Activated T-cell treated with anti-CD3 and anti-CD28 coated beads for 48 hours (primary cell): ENCODE measurements at places on chromosomes 3 and 15.

GRCh38 chr15:62961134-62961533 lies 81.4 kb upstream of the TPM1 start:
- DNase-seq, result no peak

DNA sequence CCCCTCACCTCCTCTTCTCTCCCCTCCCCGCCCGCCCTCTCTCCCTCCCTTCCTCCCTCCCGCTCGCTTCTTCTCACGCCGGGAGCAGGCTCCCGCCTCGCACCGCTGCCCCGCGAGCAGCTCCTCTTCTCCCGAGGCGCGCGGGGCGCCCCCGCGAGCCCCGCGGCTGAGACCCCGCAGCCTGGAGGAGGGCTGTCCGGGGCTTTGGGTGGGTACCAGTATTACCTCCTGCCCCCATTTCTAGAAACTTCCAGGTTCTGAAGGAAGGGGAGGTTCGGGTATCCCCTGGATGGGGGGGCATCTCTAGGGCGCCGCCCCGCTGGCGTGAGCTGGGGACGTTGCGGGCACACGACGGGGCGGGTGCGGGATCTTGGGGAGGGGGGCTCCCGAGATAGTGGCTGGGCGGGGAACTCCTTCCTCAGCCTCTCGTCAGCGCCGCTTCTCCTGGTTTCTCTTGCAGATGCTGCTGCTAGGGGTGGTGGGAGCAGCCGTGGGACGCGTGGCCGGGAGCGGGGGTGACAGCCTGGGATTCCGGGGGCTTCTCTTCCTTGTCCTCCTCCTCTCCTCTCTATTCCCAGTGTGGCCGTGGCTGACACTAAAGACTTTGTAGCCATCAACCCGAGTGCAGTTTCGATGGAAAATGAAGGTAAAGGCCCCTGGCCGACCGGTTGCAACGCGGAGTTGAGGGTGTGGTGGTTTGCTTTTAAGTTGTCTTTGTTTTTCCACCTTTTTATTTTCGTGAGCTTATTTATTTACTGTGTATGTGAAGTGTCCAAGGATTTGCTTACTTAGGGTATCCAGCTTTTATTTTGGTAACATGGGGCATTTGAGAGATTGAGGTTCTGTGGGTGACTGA lies 474 bp downstream of the ATP2C1 start:
- peak; percentile 20 for DNase-seq

DNA sequence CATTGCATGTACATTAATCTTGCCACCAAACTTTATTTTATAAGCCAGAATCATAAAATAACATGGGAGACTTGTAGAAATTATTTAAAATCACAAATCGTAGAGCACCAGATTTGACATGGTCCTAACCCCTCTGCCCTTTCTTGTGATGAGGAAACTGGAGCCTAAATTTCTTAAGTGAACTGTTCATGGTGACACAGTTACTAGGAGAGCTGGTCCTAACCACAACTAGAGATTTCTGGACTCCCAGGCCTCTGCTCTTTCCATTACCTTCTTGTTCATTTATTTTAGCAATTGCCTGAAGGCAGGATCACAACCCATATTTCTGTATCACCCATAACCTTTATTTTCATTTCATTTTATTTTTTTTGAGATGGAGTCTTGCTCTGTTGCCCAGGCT lies 352.5 kb downstream of the LPP start:
- no peak for DNase-seq

DNA sequence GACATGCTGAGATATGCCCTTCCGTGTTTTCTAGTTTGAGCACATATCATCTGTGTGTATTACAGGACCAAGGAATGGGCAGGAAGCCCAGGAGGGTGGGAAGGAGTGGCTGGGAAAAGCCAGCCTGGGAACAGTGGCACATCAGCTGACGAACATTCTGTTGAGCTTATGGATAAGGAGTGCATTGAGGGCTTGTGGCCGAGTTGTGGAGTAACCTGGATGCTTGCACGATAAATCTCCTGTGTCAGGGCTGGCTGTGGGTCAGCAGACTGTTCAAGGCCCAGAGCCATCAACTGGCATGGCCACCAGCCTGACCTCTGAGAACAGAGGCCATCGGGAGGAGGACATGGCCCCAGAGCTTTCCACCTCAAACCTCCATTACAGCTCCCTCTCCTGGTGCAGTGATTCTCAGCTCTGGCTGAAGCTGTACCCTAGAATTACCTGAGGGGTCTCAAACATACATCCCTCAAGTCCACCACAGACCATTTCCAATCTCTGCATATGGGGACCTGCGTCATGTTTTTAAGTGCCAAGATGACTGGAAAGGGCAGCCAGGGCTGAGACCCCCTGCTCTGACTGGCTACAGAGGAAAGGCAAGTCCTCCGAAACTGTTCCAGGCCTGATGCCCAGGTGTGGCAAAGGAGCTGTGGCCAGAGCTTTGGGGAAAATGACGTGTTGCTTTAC lies 4.8 kb upstream of the VILL start:
- DNase-seq, result no peak

DNA sequence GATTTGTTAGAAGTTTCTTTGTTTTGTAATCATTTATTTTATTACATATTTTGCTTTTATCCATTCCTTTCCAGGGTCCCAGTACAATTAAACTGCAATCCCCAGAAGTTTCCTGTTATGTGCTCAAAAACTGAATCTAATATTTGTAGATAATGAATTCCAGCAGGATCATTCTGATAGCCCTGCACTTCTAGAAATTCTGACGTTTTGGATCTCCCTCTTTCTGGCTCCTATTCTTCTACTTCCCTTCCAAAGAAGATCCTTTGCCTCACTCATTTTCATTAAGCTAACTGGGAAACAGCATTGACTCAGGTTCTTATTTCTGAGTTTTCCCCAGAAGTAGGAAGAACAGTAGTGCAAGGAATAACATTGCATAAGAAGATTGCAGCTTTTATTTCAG lies 9.9 kb downstream of the P3H2 start:
- DNase-seq, result no peak

DNA sequence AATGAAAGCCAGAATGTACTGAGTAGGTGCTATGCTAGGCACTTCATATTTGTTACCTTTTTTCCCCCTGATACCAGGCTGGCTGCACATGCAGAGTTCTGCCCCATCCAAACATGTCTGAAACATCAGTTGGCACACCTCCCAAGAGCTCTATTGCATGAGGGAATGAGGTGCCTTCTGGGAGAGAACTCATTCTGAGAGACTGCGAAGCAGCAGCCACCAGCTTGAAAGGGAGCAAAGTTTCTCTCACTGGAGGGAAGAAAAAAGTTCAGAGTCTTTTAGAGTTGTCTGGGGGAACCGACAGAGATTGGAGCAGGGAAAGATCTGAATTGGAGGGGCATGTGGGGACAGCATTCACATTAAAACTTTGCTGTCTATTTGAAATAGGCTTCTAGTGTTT lies 84.1 kb downstream of the AGBL1 start:
- no peak for DNase-seq

DNA sequence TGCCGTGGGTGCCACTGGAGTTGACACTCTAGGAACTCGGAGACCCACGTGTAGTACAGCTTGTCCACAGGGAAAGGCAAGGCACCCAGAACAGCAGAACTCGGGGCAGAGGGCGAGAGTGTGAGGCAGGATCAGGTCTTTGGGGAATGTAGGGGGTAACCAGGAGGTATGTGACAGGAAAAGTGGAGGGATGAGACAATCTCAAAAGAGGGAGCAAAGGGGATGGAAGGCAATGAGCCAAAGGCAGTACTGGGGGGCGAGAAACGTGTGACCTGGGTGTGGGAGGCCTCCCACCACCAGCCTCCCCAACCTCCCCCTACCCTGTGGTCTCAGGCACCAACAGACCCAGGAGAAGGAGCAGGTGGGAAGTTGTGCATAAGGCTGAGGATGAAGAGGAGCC lies 48.9 kb downstream of the UMPS start:
- DNase-seq, result no peak

- no peak for DNase-seq
Observed at GRCh38 chr3:94162700-94163099, 99.8 kb downstream of the NSUN3 start.

DNA sequence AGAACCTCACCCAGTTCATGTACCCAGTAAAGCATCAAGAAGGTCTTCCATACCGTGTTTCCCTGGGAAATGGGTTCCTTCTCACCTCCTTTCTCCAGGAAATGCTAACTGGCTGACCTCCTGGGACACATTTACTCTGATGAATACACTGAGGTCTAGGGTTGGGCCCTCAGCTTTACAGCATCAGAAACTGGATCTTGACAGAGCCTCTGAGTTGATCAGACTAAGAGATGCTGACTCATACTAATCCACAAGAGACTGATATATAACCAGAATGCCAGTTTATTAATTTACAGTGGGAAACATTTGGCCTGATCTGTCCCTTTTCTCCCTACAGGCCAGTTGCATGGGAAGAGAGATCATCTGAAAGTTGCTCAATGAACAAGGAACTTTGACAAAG lies 55.8 kb downstream of the GTF2E1 start:
- DNase-seq, result no peak
